Activated CD4-positive, CD25-positive, alpha-beta regulatory T cell treated with anti-CD3 and anti-CD28 coated beads, Interleukin-2, amount 50 U/mL, for 16 hours (primary cell): ENCODE measurements at places on chromosomes 16 and 17.

DNA sequence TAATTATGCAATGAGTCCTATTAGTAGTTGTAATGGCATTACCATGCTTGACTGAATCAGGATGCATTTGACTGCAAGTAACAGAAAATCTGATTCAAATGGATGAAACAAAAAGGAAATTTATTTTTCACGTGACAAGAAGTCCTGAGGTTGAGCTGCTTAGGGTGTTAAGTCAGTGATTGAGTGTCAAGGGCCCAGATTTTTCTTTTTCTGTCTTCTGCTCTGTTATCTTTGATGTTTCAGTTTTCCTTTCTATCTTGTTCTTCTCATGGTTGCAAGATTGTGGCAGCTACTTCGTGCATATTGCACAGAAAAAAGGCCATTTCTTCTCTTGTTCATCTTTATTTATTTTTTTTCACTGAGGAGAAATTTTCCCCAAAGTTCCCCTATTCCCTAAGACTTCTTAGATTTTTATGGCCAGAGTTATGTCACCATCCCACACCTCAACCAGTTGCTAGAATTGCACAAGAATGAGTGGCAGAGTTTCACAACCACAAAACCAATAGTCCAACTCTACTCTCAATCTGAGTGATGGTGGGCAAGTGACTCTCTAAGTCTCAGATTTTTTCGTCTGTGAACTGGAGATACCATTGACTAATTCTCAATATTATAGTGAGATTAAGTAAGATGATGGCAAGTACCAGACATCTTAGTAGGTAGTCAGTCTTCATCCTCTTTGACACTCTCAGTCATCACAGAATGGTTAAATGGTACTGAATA lies 15.7 kb upstream of the GPR139 start:
- DNase-seq: no peak

GRCh38 chr16:1413684-1414531 lies 596 bp downstream of the UNKL start:
- peak; percentile 39 for DNase-seq

DNA sequence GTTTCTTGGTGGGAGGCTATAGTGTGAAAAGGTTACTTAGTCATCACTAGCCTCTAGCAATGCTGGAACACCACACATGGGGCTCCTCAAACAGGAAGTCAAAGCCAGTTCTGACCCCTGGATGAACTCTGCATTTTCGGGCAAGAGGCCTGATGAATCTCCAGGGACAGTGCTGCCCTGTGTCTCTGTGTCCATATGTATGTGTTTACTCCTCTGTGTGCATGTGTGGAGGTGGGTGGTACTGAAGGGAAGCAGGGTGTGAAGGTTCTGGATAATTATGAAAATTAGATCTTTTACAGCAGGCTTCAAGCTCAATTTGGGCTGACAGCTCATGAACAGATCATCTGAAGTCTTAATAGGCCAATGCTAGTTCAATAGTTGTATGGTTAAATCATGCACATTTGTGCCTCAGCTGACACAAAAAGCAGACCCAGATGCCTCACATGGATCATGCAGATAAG lies 133.6 kb downstream of the SNX11 start:
- DNase-seq: no peak

DNA sequence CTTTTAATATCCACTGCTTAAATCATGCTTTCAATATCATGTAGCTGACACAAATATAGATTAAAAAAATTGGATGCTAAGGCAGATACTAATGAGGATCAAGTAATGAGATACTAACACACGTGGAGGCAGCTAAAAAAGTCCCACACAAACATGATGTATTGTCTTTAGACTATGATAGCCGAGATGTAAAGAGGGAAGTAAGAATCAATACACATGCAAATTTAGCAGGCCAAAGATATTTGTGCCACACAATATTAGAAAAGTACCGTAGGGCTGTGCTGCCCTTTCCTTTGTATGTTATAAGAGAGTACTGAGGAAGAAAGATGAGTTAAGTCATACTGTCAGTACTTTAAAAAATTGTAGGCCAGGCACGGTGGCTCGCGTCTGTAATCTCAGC lies 51.4 kb upstream of the STAC2 start:
- no peak for DNase-seq

GRCh38 chr16:65523283-65523944 lies 401.6 kb upstream of the CDH11 start:
- no peak for DNase-seq

GRCh38 chr17:43526886-43527648 lies 19.1 kb downstream of the ETV4 start:
- DNase-seq: no peak

GRCh38 chr16:88809068-88809675 lies 2.6 kb downstream of the APRT start:
- DNase-seq: no peak

- DNase-seq: no peak
These were observed 9.0 kb upstream of the CDH5 start for GRCh38 chr16:66357523-66357928.

DNA sequence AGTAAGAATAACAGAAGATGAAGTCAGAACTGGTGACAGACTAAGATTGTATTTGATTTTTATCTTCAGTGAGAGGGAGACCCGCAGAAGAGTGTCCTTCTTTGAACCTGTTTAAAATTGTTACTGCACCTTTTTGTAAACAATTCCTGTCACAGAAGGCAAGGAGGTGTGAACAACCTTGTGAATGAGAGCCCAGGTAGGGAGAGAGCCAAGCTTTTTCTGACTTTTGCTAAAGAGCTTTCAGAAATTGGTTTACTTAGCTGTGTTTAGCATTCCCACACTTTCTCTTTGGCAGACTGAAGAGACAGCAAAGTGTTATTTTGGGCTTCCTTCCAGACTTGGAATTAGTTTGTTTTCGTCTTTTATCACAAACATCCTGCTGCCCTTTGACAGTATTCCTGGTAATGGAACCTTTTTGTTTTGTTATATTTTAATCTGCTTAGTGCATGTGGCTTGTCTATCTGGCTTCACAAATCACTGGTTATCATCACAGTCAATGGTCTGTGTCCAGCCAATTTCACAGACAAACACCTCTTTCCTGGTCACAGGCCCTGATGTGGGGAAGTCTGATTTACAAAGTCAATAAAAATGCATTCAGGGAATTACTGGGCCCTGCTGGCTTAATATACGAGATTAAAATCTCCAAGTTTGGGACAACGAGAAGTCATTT lies 85.7 kb upstream of the HS3ST2 start:
- no peak for DNase-seq

DNA sequence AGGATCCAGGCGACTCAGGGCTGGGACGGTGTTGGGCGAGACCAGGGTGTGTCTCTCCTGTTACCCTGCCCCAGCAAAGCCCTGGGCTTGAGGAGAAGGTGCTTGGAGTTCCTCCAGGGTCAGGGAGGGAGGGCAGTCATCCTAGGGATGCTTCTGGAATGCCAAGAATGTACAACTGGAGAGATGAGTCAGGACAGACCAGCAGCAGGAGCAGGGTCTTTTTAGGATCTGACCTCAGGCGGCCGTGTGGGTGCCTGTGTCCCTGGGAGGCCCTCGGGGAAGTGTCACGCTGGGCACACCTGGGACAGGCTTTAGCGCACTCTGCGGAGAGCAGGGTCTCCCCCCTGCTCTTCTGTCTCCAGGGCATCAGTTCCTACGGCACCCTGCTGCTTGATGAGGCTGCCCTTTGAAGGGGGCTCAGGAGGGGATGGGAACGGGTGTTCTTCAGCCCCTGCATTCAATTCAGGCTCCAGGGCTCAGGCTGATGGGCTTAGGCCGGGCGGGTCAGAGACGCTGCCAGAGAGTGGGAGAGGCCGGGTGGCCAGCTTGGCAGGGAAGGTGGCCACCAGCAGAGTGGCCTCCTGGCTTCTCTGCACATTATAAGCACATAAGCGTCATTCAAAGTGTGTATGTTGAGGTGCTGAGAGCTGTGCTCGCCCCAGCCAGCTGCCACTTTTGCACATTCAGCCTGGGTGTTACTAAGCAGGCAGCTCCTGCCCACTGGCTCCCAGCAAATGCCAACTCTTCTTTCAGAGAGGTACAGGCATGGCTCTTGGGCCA lies 8.4 kb upstream of the MTSS2 start:
- DNase-seq: no peak

DNA sequence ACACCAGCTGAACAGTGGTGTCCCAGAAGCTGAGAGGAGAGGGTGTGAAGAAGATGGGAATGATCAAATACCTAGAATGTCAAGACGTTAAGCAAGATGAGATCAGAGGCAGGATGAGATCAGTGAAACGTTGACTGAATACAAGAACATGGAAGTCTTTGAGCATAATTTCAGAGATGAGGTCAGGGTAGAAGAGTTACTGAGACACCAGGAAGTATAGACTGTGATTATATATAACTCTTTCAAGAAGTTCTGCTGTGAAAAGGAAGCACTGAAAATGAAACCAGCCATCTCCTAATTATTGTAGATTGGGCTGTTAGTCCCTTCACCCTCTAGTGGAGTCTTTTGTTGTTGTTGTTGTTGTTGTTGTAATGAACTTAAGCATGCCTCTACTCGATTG lies 9.1 kb downstream of the SHCBP1 start:
- no peak for DNase-seq

- peak; percentile 81 for DNase-seq
These were observed 3.7 kb downstream of the SOCS3 start for GRCh38 chr17:78356101-78356713.

- DNase-seq: no peak
These were observed 1.0 kb upstream of the KRT20 start for GRCh38 chr17:40886090-40886489.

- DNase-seq: no peak
These were observed 29.6 kb downstream of the CLUAP1 start for GRCh38 chr16:3530371-3530914.

- no peak for DNase-seq
These were observed at the start of gene TMC7 for GRCh38 chr16:18983565-18984434. Gene TMC7 (plus strand): TSS chr16:18983934. CDS start chr16:18984064, 130 bp downstream.

GRCh38 chr16:25141648-25142047 lies 30.1 kb downstream of the LCMT1 start:
- no peak for DNase-seq

DNA sequence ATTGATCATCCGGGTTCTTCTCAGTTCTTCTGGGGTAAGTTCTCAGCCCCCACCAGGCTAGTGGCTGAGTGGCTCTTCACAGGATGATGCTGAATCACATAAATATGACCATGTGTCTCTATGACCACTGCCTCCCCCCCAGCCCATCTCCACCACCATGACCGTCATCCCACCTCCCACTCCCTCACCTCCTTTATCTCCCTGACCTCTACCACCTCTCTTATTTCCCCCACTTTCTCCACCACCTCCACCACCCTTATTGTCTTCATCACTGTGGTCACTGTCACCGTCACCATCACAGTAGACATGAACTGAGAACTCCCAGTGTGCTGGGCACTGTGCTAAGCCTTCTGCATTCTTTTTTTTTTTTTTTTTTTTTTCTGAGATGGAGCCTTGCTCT lies 32.5 kb downstream of the RGS9 start:
- DNase-seq: no peak

DNA sequence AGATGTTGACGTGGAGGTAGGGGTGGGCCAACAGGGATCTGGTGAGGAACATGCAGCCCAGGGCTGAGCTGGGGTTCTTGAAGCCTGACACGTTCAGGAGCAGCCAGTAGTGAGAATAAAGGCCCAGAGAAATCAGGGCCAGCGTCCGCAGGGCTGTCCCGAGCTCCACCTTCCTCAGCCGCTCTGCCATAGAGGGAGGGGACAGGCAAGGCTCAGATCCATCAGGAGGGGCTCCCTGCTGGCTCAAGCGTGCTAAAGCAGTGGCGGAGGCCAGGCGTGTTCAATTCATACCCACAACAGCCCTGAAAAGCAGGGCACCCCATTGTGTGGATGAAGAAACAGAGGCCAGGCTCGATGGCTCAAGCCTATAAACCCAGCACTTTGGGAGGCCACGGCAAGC lies 8.3 kb upstream of the FDXR start:
- no peak for DNase-seq

GRCh38 chr16:9625122-9625521 lies 533.7 kb downstream of the HAPSTR1 start:
- no peak for DNase-seq
